Fibroblast of the aortic adventitia (primary cell): ENCODE measurements at places on chromosomes 5 and 9.

GRCh38 chr9:88313364-88314220 lies 74.7 kb upstream of the SPIN1 start:
- DNase-seq: no peak

GRCh38 chr5:146098047-146098446 lies 7.3 kb downstream of the PLAC8L1 start:
- DNase-seq: no peak

GRCh38 chr9:92633614-92634278 lies 36.2 kb downstream of the IPPK start:
- DNase-seq: no peak

DNA sequence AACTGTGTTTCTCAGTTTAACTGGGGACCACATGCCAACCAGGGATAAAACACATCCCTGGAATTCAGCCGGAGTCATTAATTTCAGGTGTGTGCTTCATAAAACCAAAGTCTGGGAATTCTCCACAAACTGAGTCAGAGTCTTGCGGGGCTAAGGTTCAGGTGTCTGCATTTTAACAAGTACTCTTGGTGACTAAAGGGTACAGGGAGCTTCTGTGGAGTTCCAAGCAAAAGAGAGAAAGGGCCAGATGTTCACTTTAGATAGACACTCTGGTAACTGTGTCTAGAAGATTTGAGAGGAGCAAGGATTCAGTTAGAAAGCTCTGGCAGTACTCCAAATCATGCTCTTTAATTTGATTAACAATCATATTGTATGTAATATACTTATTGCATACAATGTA lies 4.0 kb downstream of the NADK2 start:
- no peak for DNase-seq
